Activated CD4-positive, alpha-beta T cell treated with anti-CD3 and anti-CD28 coated beads for 1 hour (primary cell): ENCODE measurements at places on chromosomes 11 and 22.
A peak's percentile ranks its signal among the peaks of the same experiment; 100 is the strongest.

DNA sequence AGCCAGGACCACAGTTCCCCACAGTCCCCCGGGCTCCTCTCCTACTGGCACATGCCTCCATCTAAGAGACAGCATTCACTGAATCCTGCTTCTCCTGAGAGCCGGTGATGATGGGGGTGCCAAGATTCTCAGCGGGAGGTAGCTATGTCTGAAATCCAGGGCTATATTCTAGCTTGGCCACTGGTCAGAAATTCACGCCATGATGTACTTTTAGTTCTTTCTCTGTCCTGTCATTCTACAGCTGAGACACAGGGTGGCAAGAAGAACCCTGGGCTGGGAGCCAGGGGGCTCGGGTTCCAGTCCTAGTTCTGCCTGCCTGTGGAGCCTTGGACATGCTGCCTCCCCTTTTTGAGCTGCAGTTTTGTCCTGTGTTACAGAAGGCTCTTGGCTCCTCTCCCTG is 59.2 kb upstream of the PHOX2A start:
- no peak for DNase-seq

- DNase-seq: no peak
These were observed 162.8 kb upstream of the SNX19 start for GRCh38 chr11:131079036-131079435.

DNA sequence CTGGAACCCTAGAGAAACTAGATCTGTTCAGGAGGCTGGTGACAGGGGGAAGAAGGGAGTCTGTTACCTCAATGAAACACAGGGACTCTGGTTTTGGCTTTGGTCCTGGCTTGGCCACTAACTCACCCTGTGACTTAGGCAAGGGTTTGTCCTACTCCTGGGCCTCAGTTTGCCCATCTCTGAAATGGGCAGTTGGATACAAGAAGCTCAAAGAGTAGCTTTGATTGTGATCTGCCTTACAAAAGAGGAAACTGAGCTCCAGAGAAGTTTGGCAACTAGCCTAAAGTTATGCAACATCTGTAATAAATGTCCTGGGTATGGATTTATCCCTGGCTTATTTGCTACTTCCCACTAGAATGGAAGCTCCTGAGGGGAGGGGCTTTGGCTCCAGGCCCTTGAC is 24.0 kb upstream of the LMO1 start:
- no peak for DNase-seq

DNA sequence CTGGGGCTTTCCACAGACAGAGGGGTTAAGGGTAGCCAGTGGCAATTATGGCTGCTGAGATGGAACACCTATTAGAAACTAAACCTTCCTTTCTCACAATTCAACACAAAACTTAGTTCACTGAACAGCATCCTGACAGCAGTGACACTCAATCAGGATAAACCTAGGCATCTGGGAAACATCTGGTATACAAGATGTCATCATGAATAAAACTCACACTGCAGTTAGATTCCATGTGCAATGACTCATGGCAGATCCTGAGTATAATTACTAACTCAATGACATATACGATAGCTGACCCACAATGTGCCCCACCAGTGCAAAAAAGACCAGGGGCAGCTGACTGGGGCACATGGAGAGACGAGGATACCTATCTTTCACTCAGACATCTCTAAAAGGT is 17.7 kb downstream of the RBFOX2 start:
- no peak for DNase-seq

DNA sequence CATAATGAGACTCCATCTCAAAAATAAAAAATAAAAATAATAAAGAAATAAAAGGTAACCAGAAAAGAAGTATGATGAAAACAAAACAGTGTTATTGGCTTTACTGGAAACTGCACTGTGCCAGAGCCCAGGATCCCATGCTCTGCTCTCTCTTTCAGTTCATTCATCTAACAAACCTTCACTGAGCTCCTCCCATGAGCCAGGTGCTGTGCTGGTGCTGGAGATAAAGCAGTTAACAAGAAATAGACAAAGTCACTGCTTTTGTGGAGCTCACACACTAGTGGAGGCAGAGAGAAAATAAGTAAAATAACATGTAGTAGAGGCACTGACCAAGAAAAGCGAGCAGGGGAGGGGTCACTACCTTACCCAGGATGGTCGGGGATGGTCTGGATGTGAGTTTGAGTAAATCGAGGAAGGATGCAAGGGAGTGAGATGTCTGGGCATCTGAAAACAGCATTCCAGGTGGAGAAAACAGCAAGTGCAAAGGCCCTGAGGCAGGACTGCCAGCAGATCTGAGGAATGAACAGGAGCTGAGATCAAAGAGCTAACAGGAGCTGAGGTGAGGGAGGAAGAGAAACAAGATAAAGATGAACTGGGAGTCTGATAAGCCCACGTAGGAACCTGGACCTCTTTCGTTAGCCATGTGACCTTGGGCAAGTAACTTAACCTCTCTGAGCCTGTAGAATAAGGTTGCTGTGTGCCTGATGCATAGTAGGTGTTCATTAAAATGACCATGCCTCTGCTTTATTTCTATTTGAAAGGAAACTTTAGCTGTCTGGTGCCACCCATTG is 31.3 kb upstream of the CD82 start:
- no peak for DNase-seq

DNA sequence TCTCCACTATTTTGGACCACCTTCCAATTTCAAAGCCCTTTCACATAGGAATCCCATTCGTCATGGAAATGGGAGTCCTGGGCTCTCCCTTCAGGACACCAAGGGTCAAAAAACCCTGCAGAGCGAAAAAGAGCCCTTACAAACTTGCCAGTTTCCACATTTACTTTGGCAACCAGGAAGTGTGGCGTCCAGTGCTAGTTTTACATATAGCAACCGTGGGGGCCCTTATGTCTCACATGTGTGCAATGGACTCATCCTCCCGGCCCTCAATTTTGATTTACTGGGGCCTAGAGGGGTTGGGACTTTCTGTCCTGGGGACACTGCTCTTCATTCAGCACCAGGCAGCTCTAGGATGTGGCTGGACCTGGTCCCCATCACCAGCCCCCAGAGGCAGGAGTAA is 33.7 kb downstream of the DAGLA start:
- DNase-seq: no peak

GRCh38 chr11:99257131-99257530 is 236.4 kb downstream of the CNTN5 start:
- no peak for DNase-seq

DNA sequence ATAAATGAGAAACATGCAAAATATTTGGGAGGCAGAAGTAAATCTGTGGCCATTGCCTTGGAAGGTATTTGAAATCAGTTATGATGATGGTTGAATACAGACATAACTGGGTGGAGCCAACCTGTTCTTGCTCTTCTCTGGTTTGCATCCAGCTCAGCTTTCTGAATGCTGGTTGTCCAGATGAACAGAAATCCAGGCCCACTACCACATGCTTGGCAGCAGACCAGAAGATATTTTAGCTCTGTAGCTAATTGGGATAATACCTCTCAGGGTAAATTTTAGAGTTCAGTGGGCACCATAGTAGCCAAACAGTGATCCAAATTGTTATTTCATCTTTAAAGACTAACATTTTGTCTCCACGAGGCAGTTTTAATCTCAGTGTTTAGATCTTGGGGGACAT is 308.3 kb downstream of the RAB38 start:
- DNase-seq: no peak

DNA sequence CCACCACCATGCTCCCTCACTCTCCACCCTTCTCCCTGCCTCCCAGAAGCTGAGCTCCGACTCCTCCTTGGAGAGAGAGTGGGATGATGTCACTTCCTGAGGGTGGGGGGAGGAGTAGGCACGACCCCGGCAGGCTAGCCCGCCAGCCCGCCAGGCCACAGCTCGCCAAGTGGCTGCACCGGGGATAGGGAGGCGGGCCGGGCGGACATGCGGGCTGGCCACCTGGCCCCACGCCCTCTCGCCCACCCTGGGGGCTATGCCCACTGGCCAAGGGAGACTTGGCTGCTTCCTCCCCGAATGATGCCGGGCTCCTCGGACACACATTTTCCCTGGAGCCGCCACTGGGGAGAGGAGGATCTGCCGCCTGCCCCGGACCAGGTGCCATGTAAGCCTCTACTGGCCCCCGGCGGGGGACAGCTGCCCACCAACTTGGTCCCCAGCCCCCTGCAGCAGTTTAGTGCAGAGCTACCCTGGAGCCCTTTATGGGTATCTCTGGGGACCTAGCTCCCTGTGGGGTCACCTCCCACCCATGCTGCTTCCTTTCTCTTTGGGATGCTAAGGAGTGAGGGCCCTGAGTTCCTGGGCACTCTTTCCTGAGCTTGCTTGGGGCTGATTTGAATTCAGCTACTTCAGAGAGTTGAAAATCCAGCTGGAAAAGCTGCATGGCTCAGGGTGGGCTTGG is 33.7 kb upstream of the MYRF start:
- no peak for DNase-seq

DNA sequence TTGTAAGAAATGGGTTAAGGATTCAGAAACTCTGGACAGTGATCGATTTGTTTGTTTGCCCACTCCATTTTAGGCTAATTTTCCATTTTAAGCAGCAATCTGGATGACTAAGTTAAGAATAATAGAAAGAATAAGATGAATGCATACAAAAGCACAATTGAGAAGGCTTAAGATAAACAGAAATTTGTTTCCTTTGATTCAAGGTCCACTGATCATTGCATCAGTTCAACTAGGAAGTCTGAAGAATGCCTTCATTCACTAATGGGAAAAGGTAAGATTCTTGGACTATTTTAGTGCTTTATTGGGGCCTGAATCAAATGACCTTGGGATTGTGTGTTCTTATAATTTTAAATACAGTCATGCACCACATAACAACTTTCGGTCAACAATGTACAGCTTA is 140.8 kb downstream of the CADM1 start:
- no peak for DNase-seq

- DNase-seq: no peak
These were observed 133.7 kb downstream of the ETS1 start for GRCh38 chr11:128453444-128454336.

DNA sequence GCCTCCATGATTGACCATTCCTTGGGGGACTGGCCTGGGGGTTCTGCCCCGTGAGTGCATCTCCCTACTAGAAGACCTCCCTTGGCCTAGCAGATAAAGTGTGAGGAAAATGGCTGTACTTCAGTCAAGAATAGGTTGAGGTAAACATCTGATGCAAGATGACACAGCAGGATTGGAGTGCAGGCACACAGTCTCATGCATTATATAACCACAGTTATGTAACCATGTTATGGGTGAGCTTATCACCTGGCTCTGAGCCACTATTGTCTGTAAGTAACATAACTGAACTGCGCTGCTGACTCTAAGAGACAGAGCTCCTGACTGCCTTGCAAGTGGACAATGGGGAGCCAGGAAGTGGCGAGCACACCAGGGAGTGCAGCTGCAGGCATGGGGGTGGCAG is 378.7 kb upstream of the ANO5 start:
- no peak for DNase-seq

- DNase-seq: no peak
These were observed 16.5 kb upstream of the SHISAL1 start for GRCh38 chr22:44329179-44329796.

DNA sequence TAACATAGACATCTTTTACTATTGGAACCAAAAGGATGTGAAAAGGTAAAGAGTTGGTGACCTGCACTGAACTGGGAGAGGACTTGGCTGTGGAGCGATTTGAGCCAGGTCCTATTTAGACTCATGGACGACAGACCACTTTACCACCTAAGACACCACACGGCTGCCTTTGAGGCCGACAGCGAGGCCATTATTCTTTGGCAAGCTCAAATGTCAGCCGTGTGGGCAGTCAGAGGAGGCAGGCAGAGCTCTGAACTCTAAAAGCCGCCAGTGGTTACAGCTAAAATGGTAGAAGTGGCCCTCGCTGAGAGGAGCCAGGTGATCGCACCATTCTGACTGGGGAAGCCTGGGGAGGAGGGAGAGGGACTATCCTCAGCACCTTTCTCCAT is 50.5 kb downstream of the SCUBE1 start:
- no peak for DNase-seq

DNA sequence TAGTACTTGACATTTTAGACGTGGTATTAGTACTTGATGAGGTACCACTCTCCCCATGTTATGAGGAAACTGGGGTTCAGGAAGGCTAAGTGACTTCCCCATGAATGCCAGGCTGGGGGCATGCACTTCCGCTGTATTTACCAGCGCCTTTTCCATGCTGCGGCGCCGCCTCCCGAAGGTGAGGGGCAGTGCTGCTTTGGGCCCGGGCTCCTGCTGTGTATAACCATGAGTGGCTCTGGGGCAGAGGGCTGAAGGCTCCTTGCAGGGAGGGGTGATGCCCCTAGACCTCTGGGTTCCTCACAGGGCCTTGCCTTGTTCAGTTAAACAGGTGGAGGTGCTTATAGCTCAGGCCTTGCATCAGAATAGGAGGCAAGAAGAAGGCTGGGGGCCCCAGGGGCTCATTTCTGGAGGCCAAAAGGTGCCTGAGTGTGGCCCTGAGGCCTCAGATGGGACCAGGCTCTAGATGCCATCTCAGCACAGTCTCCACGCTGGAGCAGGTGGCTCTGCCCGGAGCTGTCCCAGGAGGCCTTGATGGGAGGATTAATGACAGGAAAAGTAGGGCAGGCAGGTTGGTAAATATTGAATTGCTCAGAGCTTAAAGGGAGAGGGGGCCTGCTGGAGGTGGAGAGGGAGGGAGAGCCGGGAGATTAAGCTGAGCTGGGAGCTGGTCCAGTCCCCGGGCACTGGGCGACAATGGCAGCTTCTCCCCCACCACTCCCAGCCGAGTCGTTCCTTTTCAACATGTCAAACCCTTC is 129.6 kb downstream of the CEP164 start:
- no peak for DNase-seq

- no peak for DNase-seq
These were observed at the start of gene BTG4 for GRCh38 chr11:111512296-111513239. Gene BTG4 (minus strand): TSS chr11:111512386. CDS start chr11:111498776, 13,610 bp downstream.

- no peak for DNase-seq
These were observed 948.2 kb downstream of the NTM start for GRCh38 chr11:132318421-132319157.

DNA sequence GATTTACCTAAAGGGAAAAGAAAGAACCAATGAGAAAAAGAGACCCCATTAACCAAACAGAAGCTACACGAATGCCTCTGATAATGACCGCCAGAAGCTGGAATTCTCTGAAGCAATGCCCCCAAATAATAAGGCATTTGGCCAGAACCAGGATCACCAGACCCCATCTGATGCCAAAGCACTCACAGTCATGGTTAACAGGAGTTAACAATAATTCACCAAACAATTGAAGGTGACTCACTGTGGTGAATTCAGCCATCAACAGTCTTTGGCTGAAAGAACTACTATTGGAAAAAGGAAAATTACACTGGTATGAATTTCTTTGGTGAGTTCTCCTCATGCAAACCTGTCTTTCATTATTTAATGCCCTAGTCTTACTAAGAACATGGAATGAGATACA is 21.9 kb upstream of the NFRKB start:
- DNase-seq: no peak

DNA sequence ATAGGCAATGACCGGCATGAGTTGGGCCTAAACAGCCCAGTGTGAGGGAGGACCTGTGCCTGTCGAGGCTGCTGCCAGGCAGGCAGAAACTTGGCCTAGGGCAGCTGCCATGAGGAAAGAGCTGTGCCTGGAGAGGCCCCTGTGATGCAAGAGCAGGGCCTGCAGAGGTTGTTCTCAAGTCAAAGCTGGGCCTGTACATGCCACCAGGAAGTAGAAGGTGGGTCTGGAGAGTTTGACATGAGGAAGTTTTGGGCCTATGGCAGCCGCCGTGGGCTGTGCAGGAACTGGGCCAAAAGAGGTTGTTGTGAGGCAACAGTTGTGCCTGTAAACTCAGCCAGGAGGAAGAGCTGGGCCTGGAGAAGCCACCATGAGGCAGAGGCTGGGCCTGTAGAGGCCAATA is 43.2 kb downstream of the OR4C45 start:
- no peak for DNase-seq

- DNase-seq: peak; percentile 9
These were observed 471 bp downstream of the RNF185 start for GRCh38 chr22:31160328-31160978.
